Foreskin keratinocyte (primary cell): ENCODE measurements at places on chromosomes 2 and 18.

- DNase-seq = no peak
These were observed 102.3 kb downstream of the TCF4 start for GRCh38 chr18:55485666-55486065.

GRCh38 chr2:155141418-155141817, 442.9 kb downstream of the KCNJ3 start:
- DNase-seq = no peak

GRCh38 chr18:45793264-45793965, 32.1 kb upstream of the SIGLEC15 start:
- DNase-seq = peak; percentile 99

DNA sequence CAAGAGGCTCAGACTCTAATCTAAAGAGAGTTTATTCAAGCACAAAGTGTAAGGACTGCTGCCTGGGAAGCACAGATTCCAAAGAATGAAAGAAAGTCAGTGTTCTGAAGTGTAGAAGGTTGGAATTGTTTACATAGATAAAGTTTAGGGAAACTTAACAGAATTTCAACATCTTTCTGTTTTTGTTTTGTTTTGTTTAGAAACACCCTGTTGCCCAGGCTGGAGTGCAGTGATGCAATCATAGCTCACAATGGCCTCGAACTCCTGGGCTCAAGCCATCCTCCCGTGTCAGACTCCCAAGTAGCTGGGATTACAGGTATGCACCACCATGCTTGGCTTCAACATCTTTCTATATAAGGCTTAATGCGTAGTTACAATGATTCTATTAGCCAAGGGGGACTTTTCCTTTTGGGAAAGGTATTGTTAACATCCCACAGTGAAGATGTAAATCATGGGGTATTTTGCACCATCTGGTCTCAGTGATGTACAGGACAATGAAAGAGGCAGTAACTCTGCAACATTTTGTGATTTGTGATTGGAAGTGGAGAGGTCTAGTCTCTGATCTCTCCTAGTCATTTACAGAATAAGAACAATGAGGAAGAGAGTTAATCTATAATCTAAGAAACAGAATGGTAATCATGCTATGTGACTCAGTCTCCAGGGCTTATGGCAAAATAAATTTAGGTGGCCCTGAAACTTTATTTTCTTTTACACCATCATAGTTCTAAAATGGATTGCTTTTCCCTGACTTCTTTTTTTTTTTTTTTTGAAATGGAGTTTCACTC, 45.6 kb upstream of the MSH6 start:
- DNase-seq = no peak

GRCh38 chr2:239344857-239345216, 56.0 kb downstream of the HDAC4 start:
- DNase-seq = no peak

GRCh38 chr2:218985021-218985324, at the start of gene FEV:
FEV (minus strand) TSS chr2:218985184; CDS start chr2:218985075, 109 bp downstream.
- no peak for DNase-seq

DNA sequence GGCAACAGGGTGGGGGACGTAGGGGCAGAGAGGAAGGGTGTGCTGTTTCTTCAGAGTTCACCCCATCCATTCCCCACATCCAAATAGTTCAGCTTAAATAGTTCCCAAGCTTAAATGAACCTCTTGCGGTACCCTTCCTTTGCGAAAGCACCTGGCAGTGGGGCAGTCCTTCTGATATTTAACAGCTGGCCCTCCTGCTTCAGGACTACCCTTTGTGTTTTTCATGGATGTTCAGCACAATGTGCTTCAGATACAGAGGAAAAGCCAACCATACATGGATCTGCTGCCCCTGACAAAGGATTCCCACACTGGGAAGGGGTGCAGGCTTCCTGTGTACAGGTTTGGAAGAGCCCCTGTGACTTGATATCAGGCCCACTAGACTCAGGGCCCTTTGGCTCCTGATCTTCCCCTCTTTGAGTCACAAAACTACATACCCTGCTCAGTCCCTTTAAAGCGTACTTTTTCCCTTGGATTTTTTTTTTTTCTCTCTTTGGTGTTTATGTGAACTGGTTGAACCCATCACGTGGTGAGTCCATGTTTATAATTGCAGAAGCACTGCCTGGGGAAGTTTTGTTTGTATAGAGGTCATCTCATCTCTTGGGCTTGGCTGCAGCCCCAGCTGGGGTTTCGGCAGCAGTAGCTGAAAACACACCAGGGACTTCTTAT, 45.3 kb upstream of the IGFBP5 start:
- DNase-seq = no peak

DNA sequence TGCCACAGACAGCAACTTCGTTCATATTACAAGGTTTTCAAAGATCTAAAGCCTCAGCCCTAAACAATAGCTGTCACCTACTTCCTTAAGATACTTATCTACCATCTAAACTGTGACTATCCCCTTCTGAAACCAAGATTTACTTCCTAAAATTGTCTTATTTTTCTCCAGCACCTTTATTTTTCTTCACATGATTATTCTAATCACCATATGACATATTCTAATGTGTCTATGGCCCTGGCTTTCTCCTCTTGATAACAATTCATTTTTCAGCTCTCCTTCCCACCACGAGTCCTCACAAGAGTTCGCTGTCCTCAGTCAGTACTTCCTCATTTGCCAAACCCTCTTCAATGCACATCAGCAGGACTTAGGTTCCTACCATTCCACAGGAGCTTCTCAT, 53.9 kb downstream of the RTTN start:
- no peak for DNase-seq

- no peak for DNase-seq
These were observed 249.1 kb downstream of the ATAD2B start for GRCh38 chr2:23677836-23678235.

- no peak for DNase-seq
These were observed 96.7 kb downstream of the ZNF516 start for GRCh38 chr18:76398295-76398694.

DNA sequence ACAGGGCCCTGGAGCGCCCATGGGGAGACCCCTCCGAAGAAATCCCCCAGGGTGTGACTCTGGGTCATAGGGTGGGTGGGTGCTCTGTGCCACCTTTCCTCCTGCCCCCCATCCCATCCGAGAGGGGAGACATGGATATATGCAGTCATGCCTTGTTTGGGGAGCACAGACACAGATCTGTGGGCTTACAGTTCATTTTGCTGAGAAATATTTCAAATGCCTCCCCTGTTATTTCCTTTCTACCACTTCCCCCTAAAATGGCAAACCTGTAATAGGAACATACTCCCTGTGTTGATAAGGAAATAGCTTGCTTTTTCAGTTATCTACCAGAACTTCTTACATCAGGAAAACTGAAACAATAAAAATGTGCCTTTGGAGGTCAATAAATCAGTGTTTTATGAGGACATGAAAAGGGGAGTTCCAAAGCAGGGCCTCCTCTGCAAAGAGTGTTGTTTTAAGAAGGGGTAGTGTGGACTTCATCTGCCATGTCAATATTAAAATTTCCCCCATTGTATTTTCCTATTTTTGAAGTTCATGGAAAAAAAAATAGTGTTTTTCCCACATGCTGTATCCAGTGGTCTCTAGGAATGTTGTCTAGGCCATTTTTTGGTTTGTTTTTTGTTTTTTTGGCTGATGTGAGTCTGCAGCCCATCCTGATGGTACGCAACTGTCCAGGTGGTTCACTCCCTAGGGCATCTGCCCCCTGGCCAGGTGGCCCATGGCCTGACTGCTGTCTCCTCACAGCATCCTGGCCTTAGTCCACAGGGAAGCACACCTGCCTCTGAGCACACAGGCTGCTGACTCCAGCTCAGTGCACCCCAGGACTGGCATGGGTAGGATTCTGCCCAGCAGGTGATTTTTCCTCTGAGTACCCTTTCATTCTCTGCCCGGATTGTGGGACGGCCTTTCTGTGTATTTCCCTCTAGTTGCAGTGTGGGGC, 3.7 kb downstream of the TNFRSF11A start:
- DNase-seq = no peak

DNA sequence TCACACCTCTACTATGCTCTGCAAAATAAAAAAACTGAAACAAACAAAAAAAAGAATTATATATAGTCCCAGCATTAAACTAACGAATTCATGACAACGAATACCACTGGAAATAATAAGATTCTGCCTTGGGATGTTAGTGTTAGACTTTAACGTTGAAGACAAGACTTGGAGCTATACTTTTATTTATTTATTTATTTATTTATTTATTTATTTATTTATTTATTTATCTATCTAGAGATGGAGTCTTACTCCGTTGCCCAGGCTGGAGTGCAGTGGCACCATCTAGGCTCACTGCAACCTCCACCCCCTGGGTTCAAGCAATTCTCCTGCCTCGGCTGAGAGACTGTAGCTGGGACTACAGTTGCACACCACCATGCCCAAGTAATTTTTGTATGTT, 27.2 kb upstream of the PAPOLG start:
- no peak for DNase-seq

DNA sequence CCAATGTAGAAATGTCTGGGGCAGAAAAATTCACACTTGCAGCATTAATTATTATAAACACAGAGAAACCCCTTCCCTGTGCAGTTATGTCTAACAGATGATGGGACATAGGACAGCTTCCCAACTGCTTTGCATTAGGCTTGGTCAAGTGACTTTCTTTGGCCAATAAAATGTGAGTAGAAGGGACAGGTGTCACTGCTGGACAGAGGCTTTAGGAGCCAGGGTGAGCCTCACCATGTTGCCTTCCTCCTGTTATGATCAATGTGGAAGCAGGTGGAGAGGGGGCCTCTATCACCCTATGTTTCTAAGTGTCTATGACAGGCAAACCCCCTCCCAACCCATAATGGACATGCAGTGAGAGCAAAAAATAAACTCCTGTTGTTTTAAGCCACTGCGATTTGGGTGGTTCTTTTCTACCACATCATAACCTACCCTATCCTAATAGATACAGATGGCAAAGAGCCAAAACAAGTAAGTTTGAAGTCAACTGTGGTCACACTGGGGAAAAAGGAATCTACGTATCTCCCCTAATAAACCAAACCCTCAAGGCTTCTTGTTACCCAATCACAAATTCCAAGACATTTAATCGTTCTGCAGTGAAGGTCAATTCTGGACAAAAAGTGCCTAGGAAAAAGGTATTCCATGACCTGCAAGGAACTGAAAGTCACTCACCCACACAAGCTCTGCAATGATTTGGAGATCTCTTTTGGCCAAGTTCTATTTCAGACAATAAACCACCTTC, 28.6 kb upstream of the POU3F3 start:
- DNase-seq = no peak

DNA sequence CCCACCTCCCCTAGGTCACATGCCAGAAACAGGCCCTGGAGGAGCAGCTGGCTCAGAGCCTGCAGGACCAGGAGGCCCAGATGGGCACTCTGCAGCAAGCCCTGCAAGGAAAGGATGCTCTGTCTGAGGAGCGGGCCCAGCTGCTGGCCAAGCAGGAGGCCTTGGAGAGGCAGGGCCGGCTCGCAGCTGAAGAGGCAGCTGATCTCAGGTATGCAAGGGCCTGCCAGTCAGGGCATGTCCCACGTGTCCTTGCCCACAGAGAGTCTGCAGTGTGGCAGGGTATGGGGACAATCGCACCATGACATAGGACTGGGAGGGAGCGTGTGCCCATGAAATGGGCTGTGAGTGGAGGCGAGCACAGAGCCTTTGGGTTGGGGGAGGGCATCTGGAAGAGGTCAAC, 39.9 kb downstream of the CROCC2 start:
- no peak for DNase-seq

- peak; percentile 96 for DNase-seq
These were observed 47.0 kb downstream of the CYP27C1 start for GRCh38 chr2:127173057-127173456.

DNA sequence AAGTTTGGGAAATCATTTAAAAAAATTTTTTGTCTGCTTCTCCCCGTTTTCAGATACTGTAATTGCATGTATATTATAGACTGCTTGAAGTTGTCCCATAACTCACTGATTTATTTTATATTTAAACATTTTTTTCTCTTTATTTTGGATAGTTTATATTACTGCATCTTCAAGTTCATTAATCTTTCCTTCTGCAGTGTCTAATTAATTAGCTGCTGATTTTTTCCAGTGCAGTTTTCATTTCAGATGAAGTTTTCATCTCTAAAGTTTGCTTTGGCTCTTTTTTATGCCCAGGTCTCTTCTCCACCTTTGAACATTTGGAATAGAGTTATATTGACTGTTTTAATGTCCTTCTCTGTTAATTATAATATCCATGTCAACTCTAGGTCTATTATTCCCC, 9.3 kb downstream of the CLIP4 start:
- DNase-seq = no peak

- peak; percentile 40 for DNase-seq
These were observed 634 bp downstream of the PTPRM start for GRCh38 chr18:7567474-7568425.

DNA sequence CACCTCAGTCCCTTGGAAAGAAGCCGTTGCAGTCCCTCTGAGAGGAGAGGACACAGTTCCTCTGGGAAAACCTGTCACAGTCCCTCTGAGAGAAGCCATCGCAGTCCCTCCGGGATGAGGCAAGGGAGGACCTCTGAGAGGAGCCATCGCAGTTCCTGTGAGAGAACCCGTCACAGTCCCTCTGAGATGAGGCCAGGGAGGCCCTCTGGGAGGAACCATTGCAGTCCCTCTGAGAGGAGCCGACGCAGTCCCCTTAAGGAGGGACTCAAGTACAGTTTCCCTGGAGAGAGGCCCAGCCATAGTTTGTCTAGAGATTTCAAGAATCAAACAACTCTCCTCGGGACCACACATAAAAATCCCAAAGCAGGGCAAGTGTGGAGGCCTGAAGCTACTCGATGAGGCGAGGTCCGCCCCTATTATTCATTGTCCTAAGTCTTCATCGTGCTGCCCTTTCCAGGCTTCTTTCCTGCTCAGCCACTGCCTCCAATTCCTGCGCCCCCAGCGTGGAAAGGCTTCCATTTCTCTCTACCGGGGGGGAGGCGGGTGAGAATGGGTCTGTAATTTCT, 630 bp upstream of the ZNF512 start:
- no peak for DNase-seq

- DNase-seq = no peak
These were observed 701.0 kb downstream of the DCDC2C start for GRCh38 chr2:4404363-4404762.

- no peak for DNase-seq
These were observed 74.2 kb downstream of the STPG4 start for GRCh38 chr2:47080888-47081301.

DNA sequence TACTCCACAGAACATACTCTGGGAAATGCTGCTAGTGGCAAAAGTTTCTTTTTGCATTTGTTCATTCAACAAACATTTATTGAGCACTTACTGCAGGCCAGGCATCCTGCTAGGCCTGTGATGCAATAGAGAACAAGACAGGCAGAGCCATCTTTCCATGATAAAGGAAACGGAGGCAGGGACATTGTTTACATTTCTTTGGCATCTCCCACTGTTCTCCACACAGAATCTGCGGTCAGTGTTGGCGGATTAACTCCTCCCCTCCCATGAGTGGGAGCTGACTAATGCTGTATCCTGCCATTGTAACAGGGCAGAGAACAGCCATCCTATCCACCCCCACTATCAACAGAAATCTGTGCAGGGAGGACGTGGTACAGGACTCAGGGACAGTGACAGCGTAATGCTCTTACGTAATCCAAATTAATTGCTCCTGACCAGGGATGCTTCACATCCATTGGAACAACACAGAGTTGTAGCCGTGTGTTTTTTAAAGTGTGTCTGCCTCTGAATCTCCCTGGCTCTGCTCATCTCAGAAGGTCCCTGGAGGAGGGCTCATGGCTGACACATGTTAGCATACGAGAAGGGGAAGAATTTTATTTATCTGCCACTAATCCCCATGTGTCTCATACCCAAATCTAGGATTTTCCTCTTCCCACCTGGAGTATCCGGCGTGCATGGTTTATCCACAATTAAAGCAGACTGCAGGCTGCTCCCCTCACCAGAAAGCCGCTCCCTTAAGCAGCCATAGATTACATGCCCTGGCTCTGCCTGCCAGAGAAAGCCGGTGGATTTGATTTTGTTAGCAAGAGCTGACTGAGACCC, 32.3 kb downstream of the STEAP3 start:
- peak; percentile 87 for DNase-seq

GRCh38 chr2:176501617-176502016, 232.4 kb downstream of the MTX2 start:
- no peak for DNase-seq
